Lower leg skin (tissue), 4 donors: ENCODE measurements at places on chromosomes 11 and 22.

GRCh38 chr22:22431271-22432220, 77.0 kb downstream of the ZNF280B start:
- no peak for DNase-seq

DNA sequence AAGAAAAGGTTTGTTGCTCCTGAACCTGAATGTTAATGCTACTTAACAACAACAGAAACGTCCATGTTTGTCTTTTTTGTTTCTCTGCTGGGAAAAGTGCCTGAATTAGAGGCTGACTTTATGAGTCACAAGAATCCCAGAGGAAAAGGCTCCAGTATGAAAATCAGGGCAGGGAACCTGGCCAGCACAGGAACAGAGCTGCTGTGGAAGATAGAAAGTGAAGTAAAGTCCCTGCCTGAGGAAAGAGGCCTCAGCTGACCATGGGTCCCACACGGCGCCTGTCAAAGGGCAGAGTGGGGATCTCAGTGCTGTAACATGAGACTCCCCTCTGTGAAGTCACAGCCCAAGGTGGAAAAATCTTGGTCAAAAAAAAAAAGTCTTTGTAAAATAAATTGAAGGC, 632.3 kb upstream of the CCDC90B start:
- DNase-seq = no peak

DNA sequence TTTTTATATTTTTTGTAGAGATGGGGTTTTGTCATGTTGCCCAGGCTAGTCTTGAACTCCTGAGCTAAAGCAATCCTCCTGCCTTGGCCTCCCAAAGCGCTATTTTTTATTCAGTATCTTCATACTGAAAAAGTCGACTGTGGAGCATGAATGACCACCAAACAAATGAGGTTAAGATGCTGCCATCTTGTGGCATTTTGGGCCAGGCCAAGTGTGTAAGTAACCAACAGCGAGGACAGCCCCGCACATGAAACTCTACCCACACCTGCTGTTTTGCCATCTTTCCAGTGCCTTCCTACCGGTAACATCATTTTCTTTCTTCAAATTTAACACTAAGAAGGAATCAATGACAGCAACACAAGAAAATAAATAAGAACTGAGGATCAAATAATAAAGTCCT, 32.2 kb upstream of the AQP11 start:
- DNase-seq = no peak

- no peak for DNase-seq
Measured at GRCh38 chr11:61041755-61042518, 60.4 kb upstream of the CD5 start.

DNA sequence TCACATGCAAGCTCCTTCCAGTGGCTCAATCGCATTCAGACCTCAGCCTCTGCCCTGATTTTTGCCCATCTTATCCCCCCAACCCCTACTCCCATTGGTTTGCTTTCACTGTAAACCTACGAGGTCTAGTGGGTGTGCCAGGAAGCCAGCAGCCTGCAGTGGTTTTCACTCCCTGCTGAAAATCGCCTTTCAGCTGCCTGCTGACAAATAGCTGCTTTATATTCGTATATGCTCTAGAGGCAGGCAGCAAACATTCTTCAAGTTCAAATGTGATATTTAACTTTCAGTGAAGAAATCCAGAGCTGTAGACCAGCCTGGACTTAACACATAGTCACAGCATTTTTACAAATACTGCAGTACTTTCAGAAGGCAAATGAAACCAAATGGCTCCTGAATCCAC, 92.8 kb upstream of the APOA1 start:
- DNase-seq = no peak

DNA sequence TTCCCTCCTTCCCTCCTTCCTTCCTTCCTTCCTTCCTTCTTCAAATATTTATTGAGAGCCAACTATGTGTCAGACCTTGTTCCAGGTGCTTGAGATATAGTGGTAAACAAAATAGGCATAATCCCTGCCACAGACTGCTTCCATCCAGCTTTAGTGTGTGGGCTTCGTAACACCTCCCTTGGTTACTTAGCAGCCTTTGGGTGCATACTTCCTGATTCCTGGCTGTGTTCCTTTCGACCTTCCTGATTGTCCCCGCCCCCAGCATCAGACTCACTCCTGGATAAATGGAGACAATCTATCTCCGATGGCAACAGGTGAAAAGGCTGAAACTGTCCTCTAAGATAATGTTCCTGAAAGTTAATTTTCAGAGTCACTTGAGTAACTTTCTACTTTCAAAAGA, 13.5 kb downstream of the CCDC81 start:
- DNase-seq = no peak

DNA sequence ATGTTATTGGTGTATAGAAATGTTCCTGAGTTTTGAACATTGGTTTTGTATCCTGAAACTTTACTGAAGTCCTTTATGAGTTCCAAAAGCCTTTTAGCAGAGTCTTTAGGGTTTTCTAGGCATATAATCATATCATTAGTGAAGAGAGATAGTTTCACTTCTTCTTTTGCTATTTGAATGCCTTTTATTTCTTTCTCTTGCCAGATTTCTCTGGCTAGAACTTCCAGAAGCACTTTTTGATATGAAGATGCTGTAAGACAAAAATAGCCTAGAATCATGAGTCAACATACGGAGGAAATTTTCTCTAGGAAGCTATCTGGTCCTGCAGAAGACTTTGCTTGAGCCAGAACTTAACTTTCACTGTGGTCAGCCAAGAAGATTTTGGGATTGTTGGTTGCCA, 86.7 kb upstream of the IZUMO1R start:
- DNase-seq = no peak

GRCh38 chr11:30960387-30960992, 374.3 kb upstream of the MPPED2 start:
- no peak for DNase-seq

- DNase-seq = no peak
Measured at GRCh38 chr11:46305295-46305694, 27.8 kb downstream of the CREB3L1 start.

DNA sequence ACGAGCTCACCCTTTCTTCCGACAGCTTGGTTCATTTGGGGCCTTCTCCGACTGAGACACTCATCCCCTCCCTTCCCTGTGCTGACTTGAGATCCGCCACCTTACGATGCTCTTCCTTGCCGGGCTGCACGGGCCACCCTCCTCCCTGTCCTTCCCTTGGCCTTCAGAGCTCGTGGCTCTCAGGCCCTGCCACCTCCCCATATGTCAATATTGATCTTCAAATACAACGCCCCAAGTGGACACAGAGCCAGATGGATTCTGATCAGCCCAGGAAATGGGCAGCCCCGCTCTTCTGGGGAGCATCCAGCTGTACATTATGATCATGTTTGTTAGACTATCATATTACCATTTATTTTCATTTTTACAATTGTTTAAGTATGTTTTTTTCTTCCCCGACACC, 812.8 kb downstream of the TBC1D22A start:
- DNase-seq = no peak

- DNase-seq = no peak
Measured at GRCh38 chr11:70112017-70112434, 33.9 kb downstream of the ANO1 start.

- no peak for DNase-seq
Measured at GRCh38 chr22:50114221-50115021, 24.6 kb downstream of the MOV10L1 start.

DNA sequence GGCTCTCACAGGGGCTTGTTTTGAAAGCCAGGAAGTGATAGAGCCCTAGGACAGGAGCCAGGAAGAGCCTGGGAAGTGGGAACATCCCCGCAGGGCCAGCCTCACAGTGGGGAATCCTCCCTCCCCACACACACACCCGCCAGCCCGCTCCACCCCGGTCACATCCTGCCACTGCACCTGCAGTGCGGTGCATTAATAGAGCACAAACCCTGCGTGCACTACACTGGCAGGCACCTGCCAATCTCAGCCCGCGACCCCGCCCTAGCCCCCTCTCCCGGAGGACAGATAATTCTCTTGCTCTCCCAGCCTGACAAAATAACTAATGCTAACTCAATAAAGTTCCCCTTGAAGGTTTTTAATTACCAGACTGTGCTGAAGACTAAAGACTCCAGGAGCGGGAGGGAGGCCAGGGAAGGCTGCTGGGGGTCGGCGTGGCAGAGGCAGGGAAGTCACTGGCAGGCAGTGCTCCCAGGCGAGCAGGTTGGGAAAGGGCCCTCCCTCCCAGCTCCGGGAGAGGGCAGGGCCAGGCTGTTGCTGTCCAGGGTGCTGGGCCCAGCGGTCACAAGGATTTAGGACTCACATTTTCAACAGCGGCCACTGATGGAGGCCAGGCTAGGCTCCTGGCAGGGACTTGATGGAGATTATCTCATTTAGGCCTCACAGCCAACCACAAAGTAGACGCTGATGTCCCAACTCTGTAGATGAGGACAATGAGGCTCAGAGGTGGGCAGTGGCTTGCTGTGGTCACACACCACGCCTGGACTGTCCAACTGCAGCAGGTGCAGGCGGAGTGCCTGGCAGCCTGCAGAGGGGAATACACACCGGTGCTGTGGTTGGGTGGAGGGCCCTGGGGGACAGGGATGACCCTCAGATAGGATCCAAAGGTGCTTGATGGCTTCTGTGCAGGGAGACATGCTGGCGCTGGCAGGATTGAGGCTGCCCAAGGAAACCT, 23.9 kb upstream of the TCF20 start:
- DNase-seq = no peak

DNA sequence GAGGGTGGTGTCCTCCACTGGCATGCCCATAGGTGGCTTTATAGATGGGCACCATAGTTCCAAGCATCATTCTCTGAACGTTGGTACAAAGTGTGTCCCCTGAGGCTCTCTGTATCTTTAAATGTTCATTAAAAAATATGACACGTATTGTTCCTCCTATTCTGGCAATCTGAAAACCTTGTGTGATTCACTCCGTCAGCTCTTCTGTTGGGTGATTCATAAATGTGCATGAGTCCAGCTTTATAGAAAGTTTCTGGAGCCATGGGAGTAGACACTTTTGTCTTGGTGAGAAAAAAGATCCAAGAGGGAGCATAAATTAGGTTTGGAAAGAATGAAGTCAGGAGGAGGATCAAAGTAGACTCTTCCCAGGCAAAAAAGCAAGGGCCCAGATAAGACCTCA, 728.8 kb downstream of the NELL1 start:
- DNase-seq = no peak

- DNase-seq = no peak
Measured at GRCh38 chr22:17706947-17707346, 67.3 kb downstream of the BID start.

DNA sequence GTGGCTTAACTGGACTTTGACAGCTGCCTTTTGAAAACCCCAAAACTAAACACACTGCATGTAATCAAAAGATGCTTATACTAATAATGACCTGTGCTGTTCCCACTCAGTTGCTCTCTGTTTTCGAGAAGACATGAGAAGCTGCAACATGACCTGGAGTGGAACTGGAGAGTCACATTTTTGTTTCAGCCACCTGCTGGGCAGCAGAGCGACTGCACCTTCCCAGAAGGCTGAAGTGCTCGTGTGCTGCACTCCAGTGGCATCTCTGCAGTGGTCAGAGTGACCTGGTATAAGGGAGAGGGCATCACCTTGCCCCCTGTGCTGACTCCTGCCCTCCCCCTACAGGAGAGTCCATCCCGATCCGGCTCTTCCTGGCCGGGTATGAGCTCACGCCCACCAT, 8.6 kb downstream of the THYN1 start:
- no peak for DNase-seq

DNA sequence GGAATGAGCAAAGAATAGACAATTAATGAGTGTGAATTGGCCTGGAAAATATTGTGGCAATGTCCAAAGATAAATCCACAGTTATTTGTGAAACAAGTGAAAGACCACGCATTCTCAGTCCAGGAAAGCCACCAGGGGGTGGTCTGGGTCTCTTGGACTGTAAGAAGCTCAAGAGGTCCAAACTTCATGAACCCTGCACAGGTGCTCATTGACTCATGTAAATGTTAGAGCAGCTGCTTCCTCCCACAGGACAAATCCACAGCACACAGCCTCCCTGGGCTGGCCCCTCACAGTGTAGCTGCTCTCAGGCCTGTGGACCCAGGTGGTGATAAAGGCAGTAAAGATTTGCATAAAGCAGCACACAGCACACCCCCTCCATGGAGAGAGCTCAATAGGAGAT, 114.0 kb downstream of the ZNF280B start:
- DNase-seq = no peak

DNA sequence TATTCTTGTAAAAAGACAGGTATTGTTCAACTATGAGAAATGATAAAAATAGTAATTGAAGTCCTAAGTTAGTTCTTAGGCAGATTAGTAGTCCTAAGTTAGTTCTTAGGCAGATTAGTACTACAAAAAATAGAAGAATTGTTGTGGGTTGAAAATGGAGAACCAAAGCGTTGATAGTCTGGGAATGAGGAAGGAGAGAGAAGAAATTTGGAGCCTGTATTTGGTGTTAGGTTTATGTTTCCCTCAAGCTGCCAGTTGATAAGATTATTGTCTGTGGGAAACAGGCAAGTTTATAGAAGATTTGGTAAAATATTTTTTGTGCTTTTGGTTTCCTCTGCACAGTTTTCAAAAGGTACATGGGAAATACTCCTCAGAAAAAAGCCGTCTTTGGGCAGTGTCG, 3.6 kb downstream of the BCO2 start:
- no peak for DNase-seq

GRCh38 chr22:36180928-36181327, 20.4 kb upstream of the APOL3 start:
- DNase-seq = no peak

- DNase-seq = no peak
Measured at GRCh38 chr22:30414525-30415047, 11.0 kb upstream of the MTFP1 start.

DNA sequence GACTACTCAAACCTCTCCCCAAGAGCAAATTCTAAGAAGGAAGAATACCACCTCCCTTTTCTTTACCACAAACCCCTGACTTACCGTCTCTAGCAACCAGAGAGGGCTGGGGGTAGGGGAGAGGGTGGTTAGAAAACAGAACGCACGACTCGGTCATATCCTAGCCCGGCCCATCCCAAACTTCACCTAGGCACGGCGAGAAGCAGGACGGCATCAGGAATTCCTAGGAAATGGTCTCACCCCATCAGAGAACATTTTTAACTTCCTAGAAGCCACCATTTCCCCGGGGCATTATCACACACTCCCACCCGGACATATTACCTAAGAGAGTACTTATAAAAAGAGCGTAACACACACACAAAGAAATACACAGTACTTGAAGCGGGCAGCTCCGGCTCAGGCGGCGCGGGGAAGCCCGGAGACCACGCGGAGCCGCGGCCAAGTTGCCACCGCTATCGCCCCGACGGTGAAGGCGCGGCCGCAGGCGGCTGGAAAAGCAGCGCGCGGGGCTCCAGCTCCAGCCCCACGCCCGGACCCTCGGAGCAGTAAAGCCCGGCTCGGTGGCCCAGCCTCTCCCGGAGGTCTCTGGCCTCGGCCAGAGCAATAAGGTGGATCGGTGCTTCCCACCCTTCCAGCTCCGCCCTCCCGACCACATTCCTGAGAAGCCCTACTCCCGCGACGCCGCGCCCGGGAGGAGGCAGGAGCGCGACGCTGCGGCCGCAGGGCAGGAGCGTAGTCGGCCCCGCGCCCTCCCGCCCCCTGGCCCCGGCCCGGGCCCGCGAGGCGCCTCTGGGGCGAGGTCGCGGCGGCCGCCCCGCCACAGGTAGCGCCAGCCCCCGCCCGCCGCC, 878 bp downstream of the RRAS2 start:
- DNase-seq = no peak
